Stimulated activated CD4-positive, alpha-beta T cell treated with anti-CD3 and anti-CD28 coated beads, Interleukin-1b, Interleukin-23, amount 100 ng/mL, for 24 hours (primary cell): ENCODE measurements at places on chromosomes 3 and 15.

DNA sequence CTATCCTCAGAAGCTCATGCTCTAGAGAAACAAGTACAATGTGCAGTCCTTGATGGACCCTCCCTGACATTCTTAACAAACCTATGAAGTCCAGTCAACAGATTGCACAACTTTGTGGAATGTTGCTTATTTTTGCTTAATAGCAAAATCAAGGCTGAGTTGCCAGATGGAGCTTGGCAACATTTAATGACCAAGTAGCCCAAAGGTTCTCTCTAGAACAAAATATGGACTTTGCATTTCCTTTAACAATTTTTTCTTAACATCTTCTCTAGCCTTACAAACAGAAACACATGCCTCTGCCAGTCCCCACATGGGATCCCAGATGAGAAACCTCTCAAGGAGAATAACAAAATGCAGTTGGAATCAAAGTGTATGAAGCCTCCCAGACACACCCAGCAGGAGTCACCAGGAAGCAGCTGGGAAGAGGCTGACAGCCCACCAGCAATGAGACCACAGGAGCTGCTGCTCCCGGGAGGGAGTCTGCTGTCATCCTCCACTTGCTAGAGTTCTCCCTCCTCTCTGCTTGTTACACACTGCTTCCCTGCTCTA, 422.5 kb upstream of the CDIN1 start:
- no peak for DNase-seq

DNA sequence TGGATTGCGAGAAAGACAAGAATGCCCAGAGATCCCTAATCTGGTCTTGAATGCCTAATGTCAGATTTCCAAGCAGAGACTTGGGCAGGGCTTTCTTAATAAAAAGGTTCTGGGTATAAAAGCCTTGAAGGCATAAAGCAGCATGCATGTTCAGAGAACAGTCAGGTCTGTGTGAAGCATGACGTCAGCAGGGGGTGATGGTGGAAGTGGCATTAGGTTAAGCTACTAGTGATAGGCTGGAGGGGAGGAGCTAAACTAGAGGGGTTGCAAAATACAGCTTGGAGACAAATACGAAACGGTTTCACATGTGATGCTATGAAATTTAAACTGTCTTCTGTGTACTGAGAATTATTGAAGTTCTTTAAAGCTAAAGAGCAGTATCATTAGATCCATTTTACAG, 125.6 kb downstream of the VPS8 start:
- no peak for DNase-seq

DNA sequence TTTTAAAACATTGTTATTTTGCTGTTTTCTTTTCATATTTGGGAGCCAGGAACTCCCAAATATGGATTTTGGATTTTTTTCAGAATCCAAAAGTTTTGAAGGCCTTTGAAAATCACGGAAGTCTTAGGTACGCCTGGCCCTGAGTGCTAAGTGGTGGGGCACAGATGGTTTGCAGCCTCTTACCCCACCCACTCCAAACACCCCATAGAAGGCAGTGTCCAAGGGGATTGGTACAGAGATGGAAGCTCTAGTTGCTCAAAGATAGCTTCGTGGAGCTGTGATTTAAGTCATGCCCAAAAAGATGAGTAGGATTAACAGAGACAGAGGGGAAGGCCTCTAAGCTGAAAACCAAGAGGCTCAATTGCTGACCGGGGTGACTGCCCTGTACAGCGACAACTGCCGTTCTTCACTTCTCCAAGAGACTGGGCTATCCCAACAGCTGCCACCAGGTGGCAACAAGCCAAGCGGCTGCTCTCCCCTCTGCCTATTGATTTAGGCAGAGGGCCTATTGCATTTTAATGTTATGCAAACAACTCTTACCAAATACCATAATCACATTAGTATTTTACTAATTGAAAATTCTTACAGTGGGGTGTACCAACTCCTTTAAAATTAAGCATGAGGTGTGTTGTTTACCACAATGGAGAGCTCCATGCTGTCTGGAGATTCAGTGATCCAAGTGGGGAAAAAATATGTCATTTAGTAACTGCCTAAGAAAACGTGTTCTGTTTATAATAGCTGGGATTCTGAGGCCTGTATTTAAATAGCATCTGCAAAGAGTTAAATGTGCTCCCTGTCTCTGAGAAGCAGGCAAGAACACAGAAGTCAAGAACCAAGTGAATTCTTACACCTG, 64.0 kb upstream of the C15orf61 start:
- DNase-seq, result peak; percentile 75

GRCh38 chr3:58217209-58217811, 6.5 kb upstream of the DNASE1L3 start:
- no peak for DNase-seq

DNA sequence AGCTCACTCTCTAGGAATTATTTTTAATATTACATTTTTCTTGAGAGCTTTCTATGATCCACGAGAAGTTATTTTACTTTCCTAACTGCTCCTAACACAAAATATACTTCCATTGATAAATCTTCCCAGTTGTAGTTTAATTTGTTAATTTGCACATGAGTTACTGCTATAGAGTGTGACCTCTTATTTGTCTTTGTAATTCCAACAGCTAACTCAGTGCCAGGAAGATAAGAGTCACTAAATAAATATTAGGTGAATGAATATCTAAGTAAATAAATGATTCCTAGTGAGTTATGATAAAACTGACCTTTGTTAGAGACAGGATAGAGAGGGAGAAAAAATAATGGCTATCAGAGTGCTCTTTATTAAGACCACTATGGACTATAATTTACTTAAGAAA, 319.9 kb downstream of the NAALADL2 start:
- no peak for DNase-seq

DNA sequence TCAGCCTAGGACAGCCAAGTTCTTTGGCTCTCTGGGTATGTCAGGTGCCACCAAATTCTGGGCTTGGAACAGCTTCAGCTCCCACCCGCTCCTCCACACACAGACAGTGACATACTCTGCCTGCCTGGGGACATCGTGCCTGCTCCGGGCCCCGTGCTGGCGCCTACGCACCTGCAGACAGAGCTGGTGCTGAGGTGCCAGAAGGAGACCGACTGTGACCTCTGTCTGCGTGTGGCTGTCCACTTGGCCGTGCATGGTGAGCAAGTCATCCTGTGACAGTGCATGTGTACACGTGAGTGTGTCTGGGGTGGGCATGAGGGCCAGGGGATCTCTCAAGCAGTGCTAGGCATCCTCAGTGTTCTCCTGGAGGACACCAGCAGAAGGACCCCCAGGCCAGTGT, 922 bp downstream of the IL17RC start:
- DNase-seq, result no peak

DNA sequence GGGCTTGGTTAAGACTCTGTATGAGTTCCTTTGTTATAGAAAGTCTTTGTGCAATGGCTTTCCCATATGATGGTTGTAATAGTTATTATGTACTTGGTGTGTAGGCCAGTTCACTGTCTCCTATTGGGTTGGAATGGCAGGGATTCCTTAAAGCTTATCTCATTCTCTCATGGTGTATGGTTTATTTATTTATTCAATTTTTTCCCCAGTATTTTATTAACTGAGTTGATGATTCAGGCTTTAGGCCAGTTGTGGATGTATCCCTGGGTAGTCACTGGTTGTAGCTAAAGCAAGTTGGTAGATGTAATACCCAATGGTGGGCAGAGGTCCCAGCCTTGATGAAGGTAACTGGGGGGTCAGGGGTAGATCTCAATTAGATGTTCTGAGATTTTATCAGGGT, 349.4 kb downstream of the DOCK3 start:
- DNase-seq, result no peak

DNA sequence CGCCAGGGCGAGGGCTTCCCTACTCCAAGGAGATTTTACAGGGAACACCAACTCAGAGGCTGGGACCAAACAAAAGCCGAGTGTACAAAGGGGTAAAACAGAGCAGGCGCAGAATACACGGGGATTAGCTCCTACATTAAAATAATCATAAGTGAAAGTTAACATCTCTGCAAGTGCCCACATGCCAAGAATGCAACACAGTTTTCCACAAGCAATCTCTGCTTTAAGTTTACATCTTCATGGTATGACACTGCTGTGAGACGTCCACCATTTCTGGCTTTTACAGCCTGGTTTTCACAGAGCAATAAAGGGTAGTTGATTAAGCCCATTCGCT, 500 bp upstream of the VGLL3 start:
- DNase-seq, result no peak

GRCh38 chr15:35654332-35654731, 108.4 kb upstream of the DPH6 start:
- DNase-seq, result no peak

DNA sequence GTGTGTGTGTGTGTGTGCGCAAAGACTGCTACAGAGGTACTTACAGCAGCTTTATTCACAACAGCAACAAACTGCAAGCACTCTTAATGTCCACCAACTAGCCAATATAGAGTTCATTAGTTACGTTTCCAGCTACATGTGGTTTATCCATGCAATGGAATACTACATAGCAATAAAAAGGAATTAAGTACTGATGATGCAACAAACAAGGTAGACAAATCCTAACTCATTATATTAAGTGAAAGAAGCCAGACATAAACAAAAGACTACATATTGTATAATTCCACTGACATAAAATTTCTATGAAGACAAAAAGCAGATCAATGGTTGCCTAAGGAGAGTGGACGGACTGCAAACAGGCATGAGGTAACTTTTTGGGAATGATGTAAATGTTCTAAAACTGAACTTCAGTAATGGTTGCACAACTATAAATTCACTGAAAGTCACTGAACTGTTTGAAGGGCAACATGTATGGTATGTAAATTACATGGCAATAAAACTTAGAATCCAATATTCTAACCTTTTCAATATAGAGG, 433.7 kb downstream of the SHQ1 start:
- DNase-seq, result no peak

GRCh38 chr15:64901141-64901540, 10.6 kb upstream of the ANKDD1A start:
- DNase-seq, result no peak

DNA sequence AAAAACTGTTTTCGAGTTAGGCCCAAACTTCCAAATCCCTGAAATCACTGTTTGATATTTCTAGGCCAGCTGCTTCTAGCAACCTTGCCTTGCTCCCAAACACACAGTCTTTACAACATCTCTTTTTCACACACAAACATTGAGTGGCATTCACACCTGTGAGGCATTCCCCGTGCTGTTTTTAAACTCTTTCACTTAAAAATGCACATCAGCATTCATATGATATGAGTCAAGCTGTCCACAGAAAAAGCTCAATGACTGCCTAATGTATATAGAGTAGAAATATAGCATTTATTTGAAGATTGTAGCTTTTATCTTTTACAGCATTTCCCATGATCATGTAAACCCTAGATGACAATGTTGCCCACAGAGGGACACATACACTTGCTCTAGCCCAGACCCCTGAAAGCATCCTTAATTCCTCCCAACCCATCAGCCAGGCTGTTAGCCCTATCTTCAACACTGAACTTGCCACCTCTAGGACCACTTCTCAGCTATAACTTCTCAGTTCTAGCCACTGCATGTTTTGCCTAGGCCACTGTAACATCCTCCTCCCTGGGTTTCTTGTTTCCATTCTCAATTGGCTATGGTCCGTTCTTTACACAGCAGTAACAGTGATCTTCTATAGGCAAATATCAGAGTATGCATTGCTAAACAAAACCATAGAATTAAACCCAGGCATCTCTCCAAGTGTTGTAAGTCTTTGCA, 782.6 kb downstream of the DIPK2A start:
- DNase-seq, result no peak

DNA sequence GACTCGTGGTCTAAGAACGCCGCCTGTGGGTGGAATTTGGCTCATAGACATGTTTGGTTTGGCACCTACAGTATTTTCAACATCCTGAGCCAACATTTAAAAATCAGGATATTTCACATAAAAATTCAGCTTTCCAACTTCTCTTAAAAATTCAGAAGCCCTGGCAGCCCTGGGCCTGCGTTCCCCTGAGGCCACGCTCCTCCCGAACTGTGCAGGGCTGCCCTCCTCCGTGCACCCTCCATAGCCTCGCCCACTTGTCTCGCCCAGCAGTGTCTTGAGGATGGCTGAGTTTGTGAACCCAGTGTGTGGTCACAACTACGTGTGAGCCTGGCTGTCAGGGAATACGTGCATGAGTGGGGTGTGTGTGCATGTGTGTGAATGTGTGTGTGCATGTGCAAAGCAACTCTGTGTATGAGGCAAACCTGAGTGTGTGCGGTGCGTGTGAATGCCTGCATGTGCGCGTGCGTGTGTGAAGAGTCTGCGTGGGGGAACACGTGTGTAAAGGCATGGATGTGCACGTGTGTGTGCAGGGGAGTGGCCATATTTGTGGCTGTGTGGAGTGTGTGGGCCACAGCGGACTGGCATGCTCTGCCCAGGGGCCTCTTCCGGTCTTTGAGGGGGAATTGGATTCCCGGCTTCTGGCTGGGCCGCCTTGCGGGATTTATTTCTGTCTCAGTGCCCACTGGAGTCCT, 30.9 kb downstream of the PTH1R start:
- no peak for DNase-seq

- DNase-seq, result no peak
Observed at GRCh38 chr15:31062310-31062847, 39.1 kb downstream of the TRPM1 start.

- DNase-seq, result no peak
Observed at GRCh38 chr3:98567666-98568270, 25.6 kb downstream of the CPOX start.

DNA sequence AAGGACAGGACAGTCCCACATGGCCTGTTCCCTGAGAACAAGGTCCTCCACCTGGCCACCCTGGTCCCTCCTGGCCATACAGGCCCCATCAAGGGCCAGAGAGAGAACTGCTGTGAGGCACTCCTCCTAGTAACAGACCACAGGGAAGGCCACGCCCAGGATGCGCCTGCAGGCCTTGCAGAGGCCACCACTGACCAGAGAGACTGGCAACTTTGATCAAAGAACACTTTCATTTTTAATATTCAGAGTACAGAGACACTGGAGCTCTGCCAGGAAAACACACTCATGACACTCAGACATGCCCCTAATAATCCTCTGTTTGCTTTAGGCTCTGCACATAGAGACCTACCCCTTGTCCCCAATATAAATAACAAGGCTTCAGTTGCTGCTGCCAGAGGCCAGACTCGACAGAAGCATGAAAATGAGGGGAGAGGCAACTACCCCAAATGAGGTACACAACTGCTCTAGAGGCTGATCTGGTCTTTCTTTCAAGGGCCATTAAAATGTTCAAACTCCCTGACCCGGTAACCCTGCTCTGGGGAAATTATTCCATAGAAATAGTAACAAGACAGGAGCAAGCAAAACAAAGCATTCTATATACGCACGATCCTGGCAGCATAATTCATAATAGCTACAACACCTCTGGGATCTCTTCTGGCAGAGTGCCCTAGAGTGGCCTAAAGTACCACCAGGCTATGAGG, 44.8 kb downstream of the CCDC12 start:
- no peak for DNase-seq

GRCh38 chr15:100997442-100997841, 78.3 kb downstream of the LRRK1 start:
- no peak for DNase-seq

GRCh38 chr15:99744142-99744541, 10.9 kb upstream of the LYSMD4 start:
- no peak for DNase-seq
